ENCODE measurements at places on chromosomes 1 and 21.
A peak's percentile ranks its signal among the peaks of the same experiment; 100 is the strongest.

GRCh38 chr1:110436635-110437034, 14.3 kb upstream of the PROK1 start:
- no peak for DNase-seq

DNA sequence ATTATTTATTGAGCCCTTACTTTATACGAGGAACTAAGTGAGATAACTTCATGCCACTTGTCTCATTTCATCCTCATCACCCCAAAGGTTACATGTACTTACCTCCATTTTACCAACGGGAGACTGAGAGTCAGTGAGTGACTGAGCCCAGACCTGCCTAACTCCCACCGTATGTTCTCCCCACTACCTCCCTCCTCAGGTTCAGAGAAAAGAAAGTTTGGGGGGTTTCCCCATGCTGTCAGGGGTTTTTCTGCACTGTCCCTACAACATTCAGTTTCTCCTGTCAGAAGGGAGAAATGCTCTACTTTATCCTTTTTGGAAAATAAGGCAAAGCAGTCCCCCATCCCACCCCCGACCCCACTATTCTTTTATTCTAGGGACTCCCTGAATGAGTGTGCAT, 32.9 kb downstream of the FAM78B start:
- peak; percentile 18 for DNase-seq

DNA sequence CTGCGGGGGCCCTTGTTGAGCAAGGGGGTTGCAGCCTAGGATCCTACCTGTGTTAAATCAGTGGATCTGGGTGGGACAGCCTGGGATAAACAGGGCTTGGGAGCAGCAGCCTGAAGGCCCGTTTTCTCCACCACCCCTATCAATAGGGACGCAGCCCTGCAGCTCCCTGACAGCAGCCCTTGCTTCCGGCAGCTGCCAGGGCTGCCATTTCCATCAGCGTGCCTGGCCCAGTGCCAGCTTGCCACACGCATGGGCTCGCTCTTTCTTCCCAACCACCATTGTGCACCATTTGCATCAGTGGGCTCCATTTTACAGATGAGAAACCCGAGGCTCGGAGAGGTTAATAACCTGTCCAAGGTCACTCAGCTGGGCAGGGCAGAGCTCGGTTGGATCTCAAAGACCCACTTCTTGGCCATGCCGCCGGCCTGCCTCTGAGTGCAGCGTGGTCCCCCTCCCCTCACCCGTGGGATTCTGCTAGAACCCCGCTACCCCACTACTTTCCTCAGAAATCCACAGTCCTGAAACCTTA, 3.8 kb downstream of the WNT4 start:
- DNase-seq: no peak

- DNase-seq: no peak
Measured at GRCh38 chr1:2988256-2988655, 33.0 kb upstream of the ACTRT2 start.

DNA sequence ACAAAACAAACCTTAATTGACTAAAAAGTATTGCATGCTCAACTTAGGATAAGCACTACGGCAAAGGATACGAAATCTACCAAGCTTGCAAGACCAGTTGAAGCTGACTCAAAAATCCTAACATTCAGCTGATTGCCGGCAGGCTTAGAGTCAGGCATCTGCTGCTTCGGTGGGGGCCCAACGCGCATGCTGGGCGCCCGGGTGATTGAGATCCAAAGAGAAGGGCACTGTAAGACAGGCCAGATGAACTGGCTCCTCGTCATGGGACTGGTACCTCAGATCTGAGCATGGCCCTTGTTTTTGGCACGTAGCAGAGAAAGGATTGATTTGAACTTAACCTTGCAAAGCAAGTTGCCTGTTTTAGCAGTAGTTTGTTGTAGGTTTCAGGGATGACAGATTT, 86.6 kb downstream of the PRDM2 start:
- no peak for DNase-seq

- DNase-seq: no peak
Measured at GRCh38 chr1:165532053-165532452, 11.7 kb upstream of the LRRC52 start.

- no peak for DNase-seq
Measured at GRCh38 chr1:42586016-42586415, 72.2 kb upstream of the PPIH start.

- peak; percentile 94 for DNase-seq
Measured at GRCh38 chr1:6614019-6614928, 743 bp downstream of the PHF13 start.

DNA sequence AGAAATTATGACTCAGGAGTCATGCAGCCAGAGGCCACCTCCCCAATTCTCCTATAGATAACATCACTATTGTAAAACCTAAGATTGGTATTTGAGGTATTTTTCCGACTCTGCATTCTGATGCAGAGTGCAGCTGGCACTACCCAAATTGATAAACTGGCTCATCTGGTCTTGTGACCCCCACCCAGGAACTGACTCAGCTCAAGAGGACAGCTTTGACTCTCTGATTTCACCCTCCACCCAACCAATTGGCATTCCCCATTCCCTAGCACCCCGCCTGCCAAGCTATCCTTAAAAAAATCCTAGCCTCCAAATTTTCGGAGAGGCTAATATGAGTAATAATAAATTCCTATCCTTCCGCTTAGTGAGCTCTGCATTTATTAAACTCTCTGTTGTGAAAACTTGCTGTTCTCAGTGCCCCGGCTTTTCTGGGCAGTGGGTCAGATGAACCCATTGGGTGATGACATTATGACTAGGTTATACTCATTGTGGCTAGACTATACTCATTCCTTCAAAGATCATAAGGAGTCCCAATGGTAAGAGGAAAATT, 39.4 kb upstream of the EPS15 start:
- no peak for DNase-seq

DNA sequence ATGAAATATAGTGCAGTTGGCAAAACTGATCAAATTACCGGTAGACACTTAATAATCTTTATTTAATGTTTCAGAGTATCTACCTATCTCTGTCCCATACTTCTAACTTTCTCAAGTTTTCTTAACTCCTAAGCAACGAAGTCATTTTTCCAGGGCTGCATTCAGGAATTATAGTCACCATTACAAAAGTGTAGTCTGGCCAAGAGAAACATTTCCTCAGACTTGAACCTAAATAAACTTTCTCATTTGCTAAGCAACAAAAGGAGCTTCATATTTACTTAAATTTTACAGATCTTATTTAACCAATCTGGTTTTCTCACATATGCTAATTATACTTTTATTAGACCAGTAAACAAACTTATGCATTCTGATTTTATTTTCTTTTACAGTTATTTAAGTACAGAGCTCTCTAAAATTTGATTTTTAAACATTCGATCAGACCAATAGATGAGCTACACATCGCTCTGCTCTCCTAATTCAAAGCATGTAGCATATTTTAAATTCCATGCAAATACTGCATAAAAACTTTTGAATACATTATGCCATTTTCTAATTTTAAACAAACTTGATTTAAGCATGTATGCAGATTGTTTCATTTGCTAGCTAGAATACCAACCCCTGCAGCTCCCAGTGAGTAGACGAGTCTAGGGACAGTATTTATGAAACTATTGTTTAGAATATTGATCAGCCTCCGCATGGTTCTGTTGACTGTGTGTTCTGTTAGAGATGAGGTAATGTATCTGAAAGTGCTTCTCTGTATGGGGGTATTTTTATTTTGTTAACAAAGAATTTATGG, 201.4 kb downstream of the CHRM3 start:
- no peak for DNase-seq

- DNase-seq: no peak
Measured at GRCh38 chr1:226989085-226989920, 49.2 kb downstream of the COQ8A start.

- DNase-seq: peak; percentile 37
Measured at GRCh38 chr21:38669186-38669585, 136.5 kb upstream of the ETS2 start.

GRCh38 chr1:160625321-160625720, 21.5 kb downstream of the SLAMF1 start:
- no peak for DNase-seq

GRCh38 chr1:2831596-2832212, 30.2 kb upstream of the TTC34 start:
- DNase-seq: no peak

GRCh38 chr21:36861595-36862323, 104.7 kb downstream of the HLCS start:
- no peak for DNase-seq

DNA sequence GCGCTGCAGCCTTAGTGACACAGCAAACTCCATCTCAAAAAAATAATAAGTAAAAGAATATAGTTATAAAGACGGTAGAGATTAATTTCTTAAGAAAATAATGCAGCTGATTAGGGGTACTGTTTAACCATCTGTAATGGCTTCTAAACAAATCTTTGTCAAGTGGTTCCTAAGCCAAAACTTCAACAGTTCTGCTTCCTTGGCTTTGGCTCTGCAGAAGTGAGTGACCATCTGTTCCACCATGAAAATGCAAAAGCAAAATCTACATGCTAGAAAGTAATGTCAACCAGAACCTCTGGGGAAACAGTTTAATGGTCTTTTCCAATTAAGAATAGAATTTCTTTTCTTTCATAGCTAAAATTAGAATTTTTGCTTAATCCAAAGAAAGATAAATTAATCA, 8.3 kb upstream of the SH2D5 start:
- DNase-seq: no peak

GRCh38 chr1:41582851-41583657, 98.6 kb upstream of the EDN2 start:
- DNase-seq: no peak

- no peak for DNase-seq
Measured at GRCh38 chr1:111770916-111771315, 15.2 kb downstream of the DDX20 start.

DNA sequence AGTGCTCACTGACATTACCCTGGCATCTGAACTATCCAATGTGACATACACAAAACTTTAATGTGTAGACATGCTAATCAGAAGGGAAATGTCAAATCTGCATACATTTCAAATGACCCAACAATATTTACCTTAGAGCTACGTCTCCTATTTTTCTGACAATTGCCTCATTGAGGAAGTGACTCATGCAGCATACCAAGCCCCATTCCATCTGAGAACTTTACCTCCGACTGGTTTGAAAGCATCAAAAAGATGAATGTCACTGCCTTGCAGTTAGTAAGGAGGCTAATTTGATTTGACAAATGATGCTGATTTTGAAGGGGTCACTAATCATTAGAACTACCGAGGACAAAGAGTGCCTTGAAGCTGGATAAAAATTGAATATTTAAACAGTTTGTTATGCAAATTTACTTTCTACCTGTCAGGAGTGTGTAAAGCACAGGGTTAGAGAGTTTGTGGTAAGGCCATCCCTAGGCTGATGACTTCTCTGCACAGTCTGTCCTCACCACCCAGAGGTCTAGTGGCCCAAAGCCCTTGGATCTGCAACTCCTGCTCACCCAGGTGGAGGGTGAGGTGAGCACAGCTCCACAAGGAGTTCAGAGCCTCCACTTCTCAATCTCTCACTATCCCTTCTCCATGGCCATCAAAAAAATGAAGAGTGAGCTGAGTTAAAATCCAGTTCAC, 500.3 kb upstream of the C1orf87 start:
- DNase-seq: no peak

DNA sequence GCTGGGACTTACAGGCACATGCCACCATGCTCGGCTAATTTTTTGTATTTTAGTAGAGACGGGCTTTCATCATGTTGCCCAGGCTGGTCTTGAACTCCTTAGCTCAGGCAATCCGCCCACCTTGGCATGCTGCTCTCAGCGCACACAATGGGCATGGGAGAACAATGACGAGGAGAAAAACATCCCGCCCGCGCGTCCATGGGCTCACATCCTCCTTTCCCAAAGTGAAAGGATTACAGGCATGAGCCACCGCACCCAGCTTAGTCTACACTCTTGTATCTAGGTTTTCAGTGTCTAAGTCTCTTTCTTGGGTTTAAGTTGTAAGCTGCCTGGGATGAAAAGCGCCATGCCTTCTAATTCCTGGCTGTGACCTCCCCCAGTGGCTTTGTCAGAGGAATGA, 37.9 kb downstream of the CDK18 start:
- DNase-seq: no peak

- DNase-seq: no peak
Measured at GRCh38 chr1:48214820-48215219, 7.7 kb upstream of the SLC5A9 start.

DNA sequence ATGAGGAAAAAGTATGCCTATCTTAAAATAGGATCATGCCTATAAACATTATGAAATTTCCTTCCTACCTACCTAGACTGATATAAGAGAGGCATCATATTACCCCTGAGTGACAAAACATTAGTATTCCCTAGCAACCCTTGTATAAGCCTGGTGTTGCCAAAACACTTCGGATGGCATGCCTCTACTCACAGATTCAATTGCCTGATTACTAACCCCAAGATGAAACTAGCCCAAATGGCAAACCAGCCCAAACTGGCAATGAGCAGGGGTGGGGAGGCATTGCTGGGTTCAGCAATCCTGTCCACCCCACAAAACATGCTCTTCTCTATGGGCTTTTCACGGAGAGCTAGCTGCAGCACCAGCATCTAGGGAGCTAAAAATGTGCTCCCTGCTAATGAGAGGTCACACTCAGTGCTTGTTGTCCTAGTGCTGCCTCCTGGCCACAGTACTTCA, 13.9 kb downstream of the PALMD start:
- DNase-seq: no peak

Data from GM20000 (cell line).